LNCaP clone FGC (cell line): ENCODE measurements at places on chromosomes 2 and 18.

- DNase-seq = no peak
These were observed 103.3 kb downstream of the COL6A3 start for GRCh38 chr2:237310515-237311114.

GRCh38 chr2:217203086-217203485 lies 343.2 kb upstream of the TNP1 start:
- no peak for DNase-seq

DNA sequence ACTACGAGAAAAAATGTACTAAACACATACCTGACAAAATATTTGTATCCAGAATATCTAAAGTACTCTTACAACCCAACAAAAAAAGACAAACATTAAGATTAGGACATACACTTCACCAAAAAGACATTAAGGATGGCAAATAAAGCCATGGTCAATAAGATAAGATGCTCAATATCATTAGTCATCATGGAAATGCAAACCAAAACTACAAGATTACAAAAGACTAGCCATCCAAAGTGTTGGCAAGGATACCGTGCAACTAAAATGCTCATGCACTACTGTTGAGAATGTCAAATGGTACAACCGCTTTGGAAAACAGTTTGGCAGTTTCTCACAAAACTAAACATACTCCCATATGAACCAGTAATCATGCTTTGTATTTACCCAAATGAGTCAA lies 29.7 kb downstream of the MAP3K2 start:
- DNase-seq = no peak

- DNase-seq = no peak
These were observed 26.4 kb upstream of the ATRAID start for GRCh38 chr2:27185331-27186026.

DNA sequence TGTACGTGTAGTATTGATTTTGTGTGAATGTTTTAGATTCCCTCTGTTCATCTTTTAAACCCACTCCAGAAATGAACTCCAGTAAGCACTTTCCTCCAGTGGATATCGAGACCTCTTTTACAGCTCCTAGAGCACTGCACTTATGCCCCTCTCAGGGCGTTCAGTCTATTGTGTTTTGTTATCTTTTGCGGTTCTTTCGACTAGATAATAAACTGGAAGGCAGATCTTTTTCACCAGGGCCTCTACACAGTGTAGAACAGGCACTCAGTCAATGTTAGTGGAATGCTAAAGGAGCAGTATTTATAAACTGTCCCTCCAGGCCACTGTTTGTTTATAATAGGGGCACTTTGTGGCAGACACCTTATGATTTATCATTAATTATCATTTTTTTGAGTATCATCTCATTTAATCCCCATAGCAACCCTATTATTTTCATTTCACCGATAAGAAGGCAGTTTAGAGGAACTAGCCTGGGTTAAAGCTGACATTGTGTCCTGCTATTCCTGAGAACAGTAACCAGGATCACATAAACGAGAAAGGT lies 742 bp upstream of the SOS1 start:
- DNase-seq = no peak

- DNase-seq = no peak
These were observed 4.7 kb upstream of the MAP4K4 start for GRCh38 chr2:101692766-101693165.

GRCh38 chr2:205483095-205483494 lies 199.2 kb upstream of the NRP2 start:
- no peak for DNase-seq

DNA sequence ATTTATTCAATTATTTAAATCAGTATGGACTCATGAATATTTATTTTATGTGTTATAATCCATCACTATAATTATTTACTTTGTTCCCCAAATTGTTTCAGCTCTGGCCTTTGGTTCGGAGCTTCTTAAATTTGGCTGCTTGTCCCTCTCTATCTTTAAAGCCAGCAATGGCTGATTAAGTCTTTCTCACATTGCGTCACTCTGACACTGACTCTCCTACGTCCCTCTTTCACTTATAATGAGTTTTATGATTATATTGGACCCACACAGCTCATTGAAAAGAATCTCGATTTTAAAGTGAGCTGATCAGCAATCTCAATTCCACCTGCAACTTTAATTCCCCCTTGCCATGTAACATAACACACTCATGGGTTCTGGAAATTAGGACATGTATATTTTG lies 185.2 kb upstream of the SLC39A10 start:
- DNase-seq = no peak

- DNase-seq = no peak
These were observed 18.2 kb downstream of the IWS1 start for GRCh38 chr2:127508023-127508630.

GRCh38 chr2:72864500-72864899 lies 22.7 kb upstream of the SPR start:
- no peak for DNase-seq

DNA sequence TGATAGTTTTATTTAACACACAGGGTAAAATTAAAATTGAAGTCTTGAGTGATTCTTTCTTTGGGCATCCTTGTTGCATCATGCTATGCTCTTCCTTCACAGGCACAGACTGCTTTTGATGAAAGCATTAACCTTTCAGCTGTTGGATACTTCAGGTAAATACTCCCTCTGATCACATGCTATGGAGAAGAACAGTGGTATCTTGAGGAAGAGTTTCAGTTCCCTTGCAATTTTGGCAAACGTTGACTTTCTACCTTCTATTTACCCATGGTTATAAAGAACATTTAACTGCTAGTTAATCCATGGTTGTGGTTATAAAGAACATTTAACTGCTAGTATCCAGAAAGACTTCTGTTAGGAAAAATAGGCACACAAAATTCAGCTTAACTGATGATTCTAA lies 75.7 kb downstream of the AOX1 start:
- no peak for DNase-seq

DNA sequence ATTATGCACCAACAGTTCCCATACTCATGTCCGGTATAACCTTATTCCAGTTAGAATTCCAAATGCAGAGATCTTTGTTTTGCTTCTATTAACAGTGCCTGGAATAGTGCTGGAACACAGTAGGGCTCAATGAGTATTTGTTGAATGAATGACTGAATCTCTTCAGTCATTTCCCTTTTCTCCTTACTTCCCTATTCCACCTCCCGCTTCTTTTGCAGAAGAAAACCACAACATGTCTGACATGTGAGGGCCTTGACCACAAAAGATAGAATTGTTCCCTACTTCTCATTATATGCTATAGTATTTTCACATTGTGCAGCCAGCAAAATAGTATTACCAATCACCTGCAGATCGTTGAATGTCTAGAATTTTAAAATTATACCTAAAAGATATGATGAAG lies 19.5 kb upstream of the HNRNPLL start:
- DNase-seq = no peak

DNA sequence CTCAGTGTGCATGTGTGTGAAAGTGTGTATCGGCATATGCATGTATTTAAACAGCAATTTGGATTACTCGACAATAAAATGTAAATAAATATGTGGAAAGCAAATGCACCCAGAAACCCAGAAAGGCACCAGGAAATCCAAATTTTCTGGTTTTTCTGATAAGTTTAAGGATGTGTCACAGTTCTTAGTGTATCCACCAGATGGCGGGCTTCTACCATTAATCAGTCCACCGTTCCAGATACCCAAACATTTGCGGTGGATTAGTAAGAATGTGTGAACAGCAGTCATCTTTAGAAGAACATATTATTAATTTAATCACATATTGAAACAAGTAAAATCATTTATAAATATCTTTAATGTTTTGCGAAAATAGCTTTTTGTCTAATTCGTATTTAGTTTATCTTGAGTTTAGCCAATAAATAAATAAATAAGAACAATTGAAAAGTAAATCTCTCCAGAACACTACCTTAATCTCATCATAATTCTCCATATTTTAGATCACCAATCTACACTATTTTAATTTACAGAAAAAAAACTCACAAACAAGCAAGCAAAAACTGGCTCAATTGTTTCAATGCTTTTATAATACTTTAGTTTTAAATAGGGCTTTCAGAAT lies 298.9 kb downstream of the DSEL start:
- peak; percentile 40 for DNase-seq

- no peak for DNase-seq
These were observed 28.8 kb upstream of the SLC40A1 start for GRCh38 chr2:189609423-189609816.

GRCh38 chr2:241762933-241763369 lies 13.7 kb upstream of the GAL3ST2 start:
- no peak for DNase-seq
